ENCODE measurements at places on chromosomes 6 and 20.

GRCh38 chr20:7772371-7772770 lies 167.9 kb downstream of the HAO1 start:
- DNase-seq, result no peak

DNA sequence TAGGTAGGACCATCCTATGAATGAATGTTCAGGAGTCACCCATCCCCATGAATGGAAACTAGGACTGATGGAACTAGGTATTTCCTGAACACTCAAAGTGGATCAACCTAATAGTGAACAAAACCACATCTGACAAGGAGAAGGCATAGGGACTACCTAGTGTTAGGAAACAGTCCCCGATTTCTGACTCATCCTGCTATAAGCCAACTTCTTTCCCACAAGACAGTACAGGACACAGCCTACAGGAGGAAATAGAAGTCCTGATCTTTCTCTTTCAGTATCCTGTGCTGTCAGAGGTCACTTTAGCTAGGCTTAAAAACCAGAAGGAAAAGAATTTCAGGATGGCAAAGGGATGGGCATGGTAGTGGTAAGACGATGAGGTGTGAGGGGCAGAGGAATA lies 19.5 kb upstream of the GMDS start:
- no peak for DNase-seq

- DNase-seq, result no peak
Observed at GRCh38 chr6:34947561-34947960, 58.5 kb downstream of the ANKS1A start.

DNA sequence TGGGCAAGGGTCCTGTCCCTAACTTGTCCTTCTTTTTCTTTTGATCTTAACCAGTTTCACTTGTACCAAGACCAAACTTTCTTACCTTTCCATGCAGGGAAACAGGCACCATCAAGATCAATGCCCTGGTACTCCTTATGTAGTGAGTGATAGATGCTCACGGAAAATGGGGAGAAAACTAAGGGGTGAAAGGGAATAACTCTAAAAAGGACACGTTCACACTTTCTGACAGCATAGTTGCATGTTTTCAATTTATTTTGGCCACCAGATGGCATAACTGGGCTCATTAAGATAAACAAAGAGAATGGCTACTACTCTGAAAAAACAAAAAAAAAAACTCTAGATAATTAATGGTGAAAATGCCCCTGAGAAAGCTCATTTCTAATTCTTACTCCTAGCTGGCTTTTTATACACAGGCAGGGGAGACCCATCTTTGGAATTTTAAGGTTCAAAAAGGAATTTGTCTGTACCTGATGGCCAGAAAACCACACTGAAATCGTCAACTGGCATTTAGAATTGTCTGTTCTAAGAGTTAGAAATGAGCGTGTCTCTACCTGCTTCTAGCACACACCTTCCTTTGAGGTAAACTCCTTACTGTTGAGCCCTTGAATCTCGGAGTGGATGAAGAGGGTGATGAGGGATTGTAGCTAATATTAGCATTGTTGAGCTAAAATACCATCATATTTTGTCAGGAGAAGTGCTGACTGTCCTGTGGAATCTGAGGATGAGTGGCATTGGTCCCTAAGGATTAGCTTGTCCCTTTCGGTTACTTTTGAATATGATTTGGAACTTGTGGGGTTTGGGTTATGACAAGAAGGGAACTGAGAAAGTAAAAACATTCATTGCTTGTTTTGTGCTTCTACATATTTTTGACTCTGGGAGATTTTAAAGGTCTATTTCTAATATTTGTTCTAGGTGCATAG lies 62.2 kb upstream of the DDR1 start:
- DNase-seq, result peak; percentile 16

DNA sequence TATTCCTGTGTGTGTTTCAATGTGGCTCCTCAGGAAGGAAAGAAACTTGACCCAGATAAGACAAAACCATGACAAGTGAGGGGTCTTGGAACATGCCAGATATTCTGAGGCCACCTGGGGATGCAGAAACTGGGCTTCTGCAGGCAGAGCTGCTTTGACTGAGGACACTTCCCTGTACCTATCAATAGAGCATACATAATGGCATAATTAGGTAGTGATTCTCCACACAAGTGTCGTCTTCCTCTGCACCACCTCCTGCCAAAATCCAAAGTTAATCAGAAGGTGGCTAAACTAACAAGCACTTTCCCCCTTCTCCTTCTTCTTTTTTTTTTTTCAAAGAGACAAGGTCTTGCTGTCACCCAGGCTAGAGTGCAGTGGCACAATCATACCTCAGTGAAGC lies 97.1 kb downstream of the KIF13A start:
- DNase-seq, result no peak

DNA sequence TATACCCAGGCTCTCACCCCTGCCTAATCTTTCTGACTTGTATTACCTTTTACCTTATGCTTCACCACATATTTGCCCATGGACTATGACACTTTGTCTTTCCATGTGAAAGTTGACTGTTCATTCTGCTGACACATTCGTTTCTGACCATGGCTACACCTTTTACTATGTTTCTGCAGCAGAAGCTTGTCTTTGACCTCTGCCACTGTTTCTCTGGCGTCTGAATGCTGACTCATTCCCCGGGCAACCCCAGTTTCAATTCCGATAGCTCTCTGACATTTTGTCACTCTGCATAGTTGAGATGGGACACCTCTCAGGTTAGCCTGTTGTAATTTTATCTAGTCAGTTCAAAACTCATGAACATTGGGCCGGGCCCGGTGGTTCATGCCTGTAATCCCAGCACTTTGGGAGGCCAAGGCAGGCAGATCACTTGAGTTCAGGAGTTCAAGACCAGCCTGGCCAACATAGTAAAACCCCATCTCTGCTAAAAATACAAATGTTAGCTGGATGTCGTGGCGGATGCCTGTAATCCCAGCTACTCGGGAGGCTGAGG lies 50.7 kb downstream of the SLC26A8 start:
- DNase-seq, result no peak

GRCh38 chr6:165821754-165822153 lies 158.7 kb upstream of the PDE10A start:
- DNase-seq, result no peak

- DNase-seq, result no peak
Observed at GRCh38 chr6:101853231-101854085, 459.9 kb downstream of the GRIK2 start.

DNA sequence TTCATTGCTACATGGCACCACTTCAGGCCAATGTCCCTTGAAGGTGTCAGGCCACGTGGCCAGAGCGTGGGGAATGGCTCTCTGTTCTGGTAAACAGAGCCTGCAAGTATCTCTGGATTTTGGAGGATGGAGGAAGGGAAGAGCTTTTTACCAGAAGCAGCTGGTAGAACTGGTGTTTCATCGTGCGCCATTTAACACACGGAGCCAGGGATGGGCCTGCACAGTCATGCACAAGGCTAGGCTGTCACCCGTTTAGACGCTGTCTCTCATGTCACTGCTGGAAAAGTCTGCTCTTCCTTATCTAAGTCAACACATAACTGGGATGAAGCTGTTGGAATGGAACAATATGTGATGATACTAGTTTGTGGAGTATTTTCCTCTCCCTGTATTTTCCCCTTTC lies 123.9 kb downstream of the IBTK start:
- DNase-seq, result no peak

- DNase-seq, result no peak
Observed at GRCh38 chr20:2101057-2101864, at the start of gene STK35. STK35 (plus strand) TSS chr20:2101827; CDS start chr20:2101882, 55 bp downstream.

DNA sequence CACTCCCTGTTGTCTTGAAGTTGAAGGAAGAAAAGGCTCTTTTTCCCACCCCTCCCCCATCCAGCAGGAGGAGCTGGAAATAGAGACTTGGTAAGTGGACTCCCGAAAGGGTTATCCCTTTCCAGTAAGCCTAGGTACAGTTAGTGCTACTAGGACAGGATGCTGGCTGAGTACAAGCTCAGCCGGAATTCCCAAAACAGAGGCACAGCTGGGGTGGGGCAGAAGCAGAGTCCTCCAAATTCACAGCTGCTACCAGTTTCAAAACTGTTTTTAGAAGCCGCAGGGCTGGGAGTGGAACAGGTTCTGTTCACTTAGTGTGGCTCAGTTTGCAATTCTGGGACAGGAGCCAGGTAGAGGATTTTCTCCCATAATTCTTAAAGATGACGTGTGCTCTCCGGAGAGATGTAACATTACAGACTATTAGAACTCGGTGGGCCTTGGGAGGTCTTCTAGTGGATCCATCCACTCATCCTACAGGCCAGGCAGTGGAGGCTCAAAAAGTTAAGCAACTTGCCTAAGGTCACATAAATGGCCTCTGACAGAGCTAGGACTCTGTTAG lies 19.0 kb upstream of the UTRN start:
- DNase-seq, result no peak

- no peak for DNase-seq
Observed at GRCh38 chr6:90000864-90001731, 106.8 kb downstream of the GJA10 start.

GRCh38 chr20:48524582-48524981 lies 303.2 kb downstream of the PREX1 start:
- no peak for DNase-seq

- no peak for DNase-seq
Observed at GRCh38 chr20:39117491-39117890, 155.3 kb downstream of the DHX35 start.

- no peak for DNase-seq
Observed at GRCh38 chr20:54064939-54065338, 5.5 kb downstream of the BCAS1 start.

- peak; percentile 47 for DNase-seq
Observed at GRCh38 chr20:59016795-59017492, 2.3 kb upstream of the TUBB1 start.

DNA sequence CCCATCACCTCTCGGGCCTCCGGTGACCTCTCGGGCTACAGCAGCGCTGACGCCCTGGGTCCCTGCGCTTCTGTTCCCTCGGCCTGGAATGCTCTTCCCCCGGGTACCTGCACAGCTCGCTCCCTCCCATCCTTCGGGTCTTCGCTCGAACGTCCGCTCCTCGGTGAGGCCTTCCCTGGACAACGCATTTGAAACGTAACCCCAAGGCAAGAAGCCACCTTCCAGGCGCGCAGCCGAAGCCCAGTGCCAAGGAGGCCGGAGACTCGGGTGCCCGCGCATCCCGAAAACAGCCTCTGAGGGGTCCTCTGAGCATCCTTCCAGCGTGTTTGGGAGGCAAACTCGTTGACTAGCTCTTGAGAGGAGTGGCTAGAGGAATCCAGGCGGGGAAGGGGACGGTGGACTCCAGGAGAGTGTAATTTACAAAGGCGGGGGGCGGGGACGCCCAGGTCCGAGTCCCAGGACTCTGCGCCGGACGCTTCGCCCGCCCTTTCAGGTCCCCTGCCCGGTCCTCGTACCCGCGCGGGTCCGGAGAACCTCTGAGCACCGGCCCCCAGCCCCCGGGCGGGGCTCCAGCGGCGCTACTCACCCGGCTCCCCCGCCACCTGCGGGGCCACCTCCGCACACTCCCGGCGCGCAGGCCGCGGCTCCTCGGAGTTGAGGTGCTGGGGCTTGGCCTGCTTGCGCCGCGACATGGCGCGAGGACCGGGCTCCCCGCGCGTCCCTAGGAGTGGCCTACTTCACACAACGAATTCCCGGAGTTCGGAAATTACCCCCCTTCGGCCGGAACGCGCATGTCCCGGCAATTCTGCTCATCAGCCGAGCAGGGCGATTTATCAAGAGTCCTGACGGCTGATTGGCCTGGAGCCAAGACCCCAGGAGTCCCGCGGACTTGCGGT lies 86.8 kb downstream of the ZFP64 start:
- no peak for DNase-seq

GRCh38 chr20:47113362-47114109 lies 218.9 kb downstream of the EYA2 start:
- DNase-seq, result no peak

DNA sequence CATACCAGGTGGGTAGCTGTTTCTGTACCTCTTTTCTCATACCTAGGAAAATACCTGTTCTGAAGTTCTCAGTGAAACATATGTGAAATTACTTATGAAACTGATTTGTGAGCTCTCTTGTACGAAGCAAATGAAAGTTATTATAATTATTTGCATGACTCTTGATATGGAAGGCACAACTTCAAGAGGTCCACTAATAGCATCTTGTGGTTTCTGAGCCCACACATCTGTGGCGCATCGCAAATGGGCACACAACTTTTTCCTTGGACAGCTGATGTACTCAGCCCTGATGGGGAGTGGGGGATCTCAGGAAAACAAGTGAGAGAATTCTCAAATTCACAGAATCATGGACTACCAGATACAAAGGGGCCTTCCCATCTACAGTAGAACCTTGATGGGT lies 432.3 kb downstream of the CD83 start:
- DNase-seq, result no peak

GRCh38 chr6:134317471-134318131 lies at the start of gene SGK1:
SGK1 (minus strand) TSS chr6:134318112; CDS start chr6:134317460, 652 bp downstream.
- DNase-seq, result peak; percentile 2

DNA sequence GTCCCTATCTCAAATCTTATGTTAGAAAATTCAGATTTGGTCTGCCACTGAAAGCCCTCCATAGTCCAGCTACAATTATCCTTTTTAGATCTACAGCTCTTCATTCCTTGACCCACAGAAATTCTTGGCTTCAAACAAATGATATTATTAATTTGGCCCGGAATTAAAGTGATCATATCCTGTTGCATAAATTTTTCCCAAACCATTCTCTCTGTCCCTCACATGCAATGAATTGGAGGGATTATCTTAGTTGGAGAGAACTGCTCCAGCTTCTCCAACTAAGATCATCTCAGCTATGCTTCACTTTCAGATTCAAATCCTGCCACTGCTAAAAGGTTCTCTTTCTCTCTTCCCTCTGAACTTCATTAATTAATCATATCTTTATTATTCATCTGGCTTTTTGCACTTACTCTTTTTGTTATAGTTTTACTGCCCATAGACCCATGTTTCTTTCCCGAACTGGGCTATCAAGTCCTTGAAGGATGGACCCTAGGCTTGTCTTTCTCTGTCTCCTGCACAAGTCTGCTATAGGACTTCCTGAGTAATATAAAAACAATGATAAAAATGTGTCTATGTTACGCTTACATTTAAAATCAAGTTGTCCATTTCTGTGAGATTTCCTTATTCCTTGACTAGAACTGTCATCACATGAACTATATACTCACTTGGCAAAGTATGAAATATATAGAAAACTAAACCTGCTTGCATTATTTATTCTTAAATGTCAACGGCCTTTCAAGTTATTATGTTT lies 493.9 kb upstream of the MARCKS start:
- DNase-seq, result no peak

DNA sequence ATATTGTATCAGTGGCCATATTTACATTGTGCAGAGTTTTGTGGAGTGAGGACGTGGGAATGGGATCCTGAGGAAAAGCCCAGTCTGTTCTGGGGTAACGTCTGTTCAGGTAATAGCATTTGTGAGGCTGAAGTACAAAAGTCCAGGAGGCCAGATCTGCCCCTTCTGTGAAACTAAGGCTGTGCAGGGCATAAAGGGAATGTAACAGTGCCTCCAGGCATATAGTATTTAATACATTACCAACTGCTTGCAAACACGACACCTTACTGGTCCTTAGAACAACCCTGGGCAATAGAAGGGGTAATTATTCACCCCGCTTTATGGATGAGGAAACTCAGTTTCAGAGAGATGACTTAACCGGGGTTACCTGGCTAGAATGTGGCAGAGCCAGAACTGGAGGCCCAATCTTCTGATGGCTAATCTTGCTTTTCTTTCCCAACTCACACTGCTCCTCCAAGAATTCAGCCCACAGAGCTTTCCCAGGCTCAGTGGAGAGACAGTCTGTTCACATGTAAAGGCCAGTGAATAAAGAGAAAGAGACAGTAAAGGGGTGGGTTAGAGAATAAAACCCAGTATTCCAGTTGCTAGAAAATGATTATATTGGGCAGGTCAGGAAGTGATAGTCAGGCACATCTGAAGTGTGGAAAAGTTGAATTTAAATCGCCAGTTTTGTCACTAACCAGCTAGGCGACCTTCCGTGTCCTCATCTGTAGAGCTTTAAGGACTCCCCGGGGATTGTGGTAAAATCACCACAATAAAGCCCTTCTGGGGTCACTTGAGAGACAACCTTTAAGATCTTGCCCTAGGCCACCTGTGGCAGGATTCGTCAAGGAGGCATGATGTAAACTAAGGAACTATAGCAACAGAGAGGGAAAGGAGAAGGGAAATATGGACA lies 280.7 kb upstream of the CITED2 start:
- no peak for DNase-seq

Measured in naive B cell (primary cell).